Forelimb muscle (tissue), 1 donor: ENCODE measurements at places on chromosomes 13 and 19. TPM values are rescaled to one million over a fixed set of nuclear protein-coding genes. Genes with fewer than 3 reads are reported as not detected.

Gene ZNF586
- polyA plus RNA-seq: 13.6 TPM

Gene KLK4
- polyA plus RNA-seq: not detected

Gene SIGLECL1
- not detected for polyA plus RNA-seq

- no peak for DNase-seq
Observed at GRCh38 chr19:5191091-5191490, 149.5 kb downstream of the PTPRS start.

GRCh38 chr19:1672038-1672768 lies 19.8 kb upstream of the TCF3 start:
- no peak for DNase-seq

- no peak for DNase-seq
Observed at GRCh38 chr13:77351315-77351714, 24.4 kb upstream of the MYCBP2 start.

GRCh38 chr19:39409208-39410016 lies 2.8 kb downstream of the ZFP36 start:
- DNase-seq: no peak

DNA sequence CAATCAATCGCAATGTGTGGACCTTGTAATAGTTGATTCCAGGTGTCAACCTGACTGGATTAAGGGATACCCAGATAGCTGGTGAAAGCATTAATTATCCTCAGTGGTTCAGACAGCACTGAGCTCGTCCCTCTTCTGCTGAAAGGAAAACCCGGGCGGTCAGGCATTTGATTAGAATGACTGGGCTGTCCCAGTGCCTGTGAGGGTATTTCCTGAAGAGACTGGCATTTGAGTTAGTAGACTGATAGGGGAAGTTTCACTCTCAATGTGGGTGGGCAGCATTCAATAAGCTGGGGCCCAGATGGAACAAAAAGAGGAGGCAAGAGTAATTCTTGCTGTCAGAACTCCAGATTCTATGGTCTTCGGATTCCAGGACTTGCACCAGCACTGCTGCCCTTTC lies 31.9 kb downstream of the KPNA3 start:
- no peak for DNase-seq

DNA sequence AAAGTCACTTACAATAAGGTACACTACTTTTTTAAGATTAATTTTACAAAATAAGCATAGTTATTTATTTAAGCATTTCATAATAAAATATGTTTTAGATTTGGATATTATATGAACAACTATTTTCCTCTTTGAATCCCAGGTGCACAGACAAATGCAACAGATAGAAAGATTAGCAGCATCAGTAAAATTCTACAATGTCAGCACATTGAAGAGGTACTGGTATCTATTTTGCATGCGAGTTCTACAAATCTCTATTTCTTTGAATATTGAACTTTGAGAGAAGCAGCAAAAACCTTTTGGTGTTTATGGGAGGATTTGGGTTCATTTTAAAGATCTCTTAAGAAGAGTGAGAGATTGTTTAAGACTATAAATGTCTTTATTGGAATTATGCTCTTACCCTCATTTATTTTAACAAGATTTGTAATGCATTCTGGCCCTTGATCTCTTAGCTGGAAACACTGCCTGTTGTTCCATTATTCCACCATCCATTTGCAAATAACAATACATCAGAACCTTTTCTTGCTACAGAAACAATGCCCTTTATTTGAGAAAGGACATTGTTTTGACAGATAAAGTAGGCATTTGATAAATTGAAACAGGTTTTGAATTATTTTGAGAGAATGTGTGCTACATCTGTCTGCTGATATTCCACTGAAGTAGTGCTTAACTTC lies 558.8 kb upstream of the KLHL1 start:
- no peak for DNase-seq

DNA sequence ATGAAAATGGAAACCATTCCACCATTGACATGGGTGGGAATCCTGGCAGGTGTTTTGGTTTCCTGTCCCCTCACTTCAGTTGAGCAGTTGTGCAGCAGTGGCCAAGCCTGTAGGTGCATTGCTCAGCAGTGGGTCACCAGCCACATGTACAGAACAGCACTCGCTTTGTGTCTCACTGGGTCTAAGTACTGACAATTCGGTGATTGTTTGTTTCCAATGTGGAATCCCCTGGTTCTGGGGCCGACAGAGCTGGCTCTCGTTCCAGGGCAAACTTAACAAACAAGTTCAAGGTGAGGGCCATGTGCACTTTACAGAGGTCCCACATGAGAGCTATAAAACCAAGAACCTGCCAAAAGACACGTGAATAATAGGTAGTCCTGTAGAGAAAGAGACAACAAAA lies 54.1 kb upstream of the SPATA13 start:
- no peak for DNase-seq

- no peak for DNase-seq
Observed at GRCh38 chr13:76868371-76868770, 17.8 kb downstream of the KCTD12 start.

- DNase-seq: no peak
Observed at GRCh38 chr13:29746148-29746677, 104.2 kb downstream of the UBL3 start.

DNA sequence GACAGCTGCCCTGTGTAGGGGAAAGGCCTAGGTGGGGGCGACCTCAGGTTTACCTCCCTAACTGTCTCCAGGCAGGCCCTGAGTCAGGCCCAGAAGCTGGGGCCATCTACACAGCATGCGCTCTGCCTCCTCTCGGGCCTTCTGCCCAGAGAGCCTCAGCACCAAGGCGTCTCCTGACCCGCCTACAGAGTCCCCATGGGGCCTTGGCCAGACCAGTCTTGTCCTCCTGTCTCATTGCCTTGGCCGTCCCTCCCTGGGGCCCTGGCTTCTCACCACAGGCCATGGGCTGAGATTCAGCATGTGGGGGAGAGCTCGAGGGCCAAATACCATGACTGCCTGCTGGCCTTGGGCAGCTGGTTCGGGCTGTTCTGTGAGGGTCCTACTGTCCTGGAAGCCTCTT lies 59.0 kb downstream of the SMARCA4 start:
- DNase-seq: no peak

- DNase-seq: no peak
Observed at GRCh38 chr19:16325161-16325527, 518 bp downstream of the KLF2 start.

- no peak for DNase-seq
Observed at GRCh38 chr13:41231786-41232185, 31.6 kb downstream of the MTRF1 start.
